ENCODE measurements at places on chromosomes 5 and 9.

- peak; percentile 38 for DNase-seq
Observed at GRCh38 chr5:142017832-142018427, 5.1 kb upstream of the GNPDA1 start.

DNA sequence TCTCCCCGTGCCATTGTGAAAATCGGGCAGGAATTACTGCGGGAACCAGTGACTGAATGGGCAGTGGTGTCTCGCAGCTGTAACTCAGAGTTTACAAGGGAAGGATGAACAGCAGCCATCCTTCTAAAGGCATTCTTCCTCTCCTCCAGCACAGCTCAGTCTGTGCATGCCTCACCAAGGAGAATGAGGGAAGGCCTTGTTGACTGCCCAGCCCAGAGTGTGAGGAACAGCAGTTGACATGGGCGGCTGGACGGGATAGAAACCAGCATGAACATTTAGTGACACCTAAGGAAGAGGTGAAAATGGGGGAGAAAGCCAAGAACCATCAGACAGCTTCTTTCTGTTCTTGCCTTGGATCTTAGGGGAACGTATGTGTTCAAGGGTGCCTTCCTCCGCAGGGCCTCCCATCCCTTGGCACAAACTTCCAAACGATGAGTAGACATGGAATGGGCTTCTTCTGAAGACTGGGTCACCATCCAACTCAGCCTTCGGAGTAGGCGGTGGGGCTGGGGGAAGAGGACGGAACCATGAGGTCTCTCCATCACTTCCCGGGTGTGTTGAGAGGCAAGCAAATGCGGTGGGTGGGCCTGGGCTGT is 887 bp upstream of the PDE8B start:
- DNase-seq: no peak

DNA sequence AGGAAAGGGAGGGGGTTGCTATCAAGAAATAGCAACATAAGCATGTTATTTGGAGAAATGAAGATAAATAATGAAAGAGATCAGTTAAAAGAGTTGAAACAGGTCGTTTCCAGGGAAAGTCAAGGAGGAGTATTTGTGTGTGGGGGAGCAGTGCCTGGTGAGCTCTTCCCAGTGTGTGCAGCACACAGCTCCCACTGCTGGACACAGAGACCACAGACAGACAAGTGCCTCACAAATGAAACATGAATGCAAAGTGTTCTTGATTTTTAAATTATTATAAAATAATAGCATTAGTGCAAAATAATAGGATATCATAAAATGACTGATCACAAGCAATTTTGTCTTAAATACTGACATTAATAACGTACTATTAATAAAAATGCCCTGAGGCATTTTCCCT is 40.8 kb downstream of the LIFR start:
- no peak for DNase-seq

GRCh38 chr9:83981126-83981871 is 694 bp downstream of the RMI1 start:
- peak; percentile 26 for DNase-seq

- no peak for DNase-seq
Observed at GRCh38 chr5:136149891-136150290, 17.2 kb downstream of the SMAD5 start.

GRCh38 chr9:1929134-1929533 is 86.0 kb upstream of the SMARCA2 start:
- DNase-seq: no peak

- no peak for DNase-seq
Observed at GRCh38 chr5:60340326-60340725, 359.6 kb downstream of the DEPDC1B start.

GRCh38 chr9:113690055-113690740 is 185.9 kb upstream of the ZNF618 start:
- no peak for DNase-seq

DNA sequence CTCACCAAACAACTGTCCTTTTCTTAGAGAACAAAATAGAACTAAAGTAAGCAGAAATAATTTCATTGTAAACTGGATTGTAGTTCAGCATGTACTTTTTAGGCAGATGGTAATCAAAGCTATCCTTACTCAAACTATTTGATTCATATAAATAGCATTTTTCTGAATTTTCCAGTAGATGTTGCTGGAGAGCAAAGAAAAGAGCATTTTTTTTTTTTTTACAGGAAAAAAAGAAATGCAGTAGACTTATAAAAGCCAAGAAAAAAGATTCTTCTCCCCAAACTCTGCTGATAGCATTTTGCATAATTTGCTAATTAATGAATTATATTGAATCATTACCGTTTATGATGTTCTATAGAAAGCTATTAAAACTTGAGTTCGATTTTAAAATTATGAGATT is 715.3 kb upstream of the WWC1 start:
- no peak for DNase-seq

GRCh38 chr5:173537228-173537627 is 79.2 kb downstream of the BOD1 start:
- DNase-seq: no peak

DNA sequence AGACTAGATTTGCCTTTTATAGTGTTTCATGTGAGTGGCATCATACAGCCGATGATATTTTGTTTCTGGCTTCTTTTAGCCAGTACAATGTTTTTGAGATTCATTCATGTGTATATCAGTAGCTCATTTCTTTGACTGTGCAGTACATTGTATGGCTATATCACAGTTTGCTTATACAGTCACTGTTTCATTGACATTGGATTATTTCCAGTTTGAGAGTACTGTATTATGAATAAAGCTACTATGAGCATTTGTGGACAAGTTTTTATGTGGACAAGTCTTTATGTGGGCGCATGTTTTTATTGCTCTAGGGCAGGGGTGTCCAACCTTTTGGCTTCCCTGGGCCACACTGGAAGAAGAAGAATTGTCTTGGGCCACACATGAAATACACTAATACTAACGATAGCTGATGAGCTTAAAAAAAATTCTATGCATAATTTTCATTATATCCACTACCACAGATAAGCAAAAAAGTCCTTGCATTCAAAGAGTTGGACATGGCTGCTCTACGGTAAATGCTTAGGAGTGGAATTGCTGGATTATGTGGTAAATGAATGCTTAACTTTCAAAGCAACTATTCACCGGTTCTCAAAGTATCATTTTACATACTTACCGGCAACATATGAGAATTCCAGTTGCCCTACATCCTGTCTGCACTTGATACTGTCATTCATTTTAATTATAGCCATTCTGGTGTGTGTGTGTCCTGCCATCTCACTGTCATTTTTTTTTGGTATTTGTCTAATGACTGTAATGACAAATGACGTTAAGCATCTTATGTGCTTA is 177.8 kb downstream of the RGS3 start:
- DNase-seq: no peak

DNA sequence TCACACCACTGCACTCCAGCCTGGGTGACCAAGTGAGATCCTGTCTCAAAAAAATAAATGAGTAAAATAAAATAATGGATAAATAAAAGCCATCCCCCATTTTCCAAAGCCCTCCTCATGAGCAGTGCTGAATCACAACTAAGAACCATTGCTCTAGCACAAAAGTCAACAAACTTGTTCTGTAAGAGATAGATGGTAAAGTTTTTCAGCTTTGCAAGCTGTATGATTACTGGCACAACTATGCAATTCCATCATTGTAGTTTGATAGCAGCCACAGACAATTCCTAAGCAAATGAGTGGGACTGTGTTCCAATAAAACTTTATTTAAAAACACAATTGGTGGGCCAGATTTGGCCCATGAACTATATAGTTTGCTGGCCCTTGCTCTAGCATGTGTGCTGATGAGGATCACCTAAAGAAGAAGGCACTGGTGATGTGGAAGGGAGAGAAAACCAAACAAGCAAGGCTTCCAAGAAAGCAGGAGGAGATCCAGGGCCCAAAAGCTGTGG is 64.6 kb downstream of the NEURL1B start:
- no peak for DNase-seq

DNA sequence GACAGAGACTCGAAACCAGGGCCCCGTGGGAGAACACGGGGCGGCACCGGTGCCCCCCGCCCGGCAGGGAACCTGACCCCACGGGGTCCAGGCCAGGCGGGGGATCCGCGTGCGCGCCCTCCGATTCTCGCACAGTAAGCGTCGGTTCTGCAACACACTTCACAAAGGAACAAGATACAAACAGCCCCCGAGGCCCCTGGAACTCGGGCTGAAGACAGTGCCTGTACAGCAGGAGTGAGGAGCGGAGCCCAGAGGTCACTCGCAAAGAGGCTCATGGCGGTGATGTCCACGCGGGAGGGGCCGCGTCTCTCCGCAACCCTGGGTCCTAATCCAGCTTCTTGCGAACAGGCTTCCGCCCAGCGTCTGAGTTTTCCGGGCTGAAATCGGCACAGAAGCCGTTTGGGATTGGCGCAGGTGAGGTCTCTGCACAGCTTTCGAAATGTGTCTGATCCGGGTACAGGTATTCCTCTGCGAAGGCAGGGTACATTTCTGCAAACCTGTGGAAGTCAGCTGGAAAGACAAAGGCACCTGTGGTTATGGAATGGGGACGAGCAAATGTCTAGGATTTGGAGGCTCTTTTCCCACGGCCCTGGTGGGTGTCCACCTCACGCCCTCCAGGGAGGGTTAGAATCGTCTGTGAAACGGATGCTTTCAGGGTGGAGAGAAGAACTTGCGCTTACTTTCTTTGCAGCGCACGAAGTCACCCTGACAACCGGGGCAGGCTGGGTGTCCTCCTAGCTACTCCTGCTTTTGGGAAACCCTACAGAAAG is 18.3 kb upstream of the SLC6A3 start:
- no peak for DNase-seq

DNA sequence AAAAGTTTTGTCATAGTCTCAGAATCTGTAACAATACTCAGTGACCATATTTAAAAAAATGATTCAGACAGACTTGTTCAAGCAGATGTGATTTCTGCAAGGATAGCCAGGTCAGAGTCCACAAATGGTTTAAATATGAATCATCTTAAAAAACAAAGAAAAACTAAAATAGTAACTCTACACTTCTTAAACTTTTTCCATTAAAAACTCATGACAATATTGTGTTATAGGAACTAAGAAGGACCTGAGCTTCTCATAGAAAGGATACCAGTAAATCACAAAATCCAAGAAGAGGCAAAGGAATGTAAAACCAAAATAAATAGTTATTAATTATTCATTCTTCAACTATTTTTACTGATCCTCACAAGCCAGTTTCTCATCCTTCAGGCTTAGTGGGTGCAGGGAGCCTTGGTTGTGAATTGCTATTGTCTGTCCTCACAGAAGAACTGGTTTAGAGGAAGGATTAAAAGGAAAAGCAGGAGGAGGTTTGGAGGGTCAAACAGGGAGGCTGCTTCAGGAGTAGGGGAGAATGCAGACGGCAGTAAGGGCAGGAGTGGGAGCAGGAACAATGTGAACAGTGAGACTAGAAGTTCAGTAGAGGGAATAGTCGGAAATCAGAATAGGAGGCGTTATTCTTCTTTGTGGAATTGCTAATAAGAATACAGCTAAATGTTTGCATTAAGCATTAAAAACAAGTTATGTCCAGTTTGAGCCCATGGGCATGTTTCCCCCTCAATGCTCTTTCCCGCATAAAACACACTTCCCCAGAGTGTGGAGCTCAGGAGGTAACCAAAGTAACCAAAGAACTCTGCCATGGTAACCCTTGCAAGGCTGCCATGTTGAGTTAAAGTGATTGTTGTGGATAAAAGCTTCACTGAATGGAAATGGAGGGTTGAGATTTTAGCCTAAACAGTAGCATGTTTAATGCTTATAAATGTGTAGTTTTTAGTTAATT is 110.7 kb downstream of the CCDC192 start:
- no peak for DNase-seq

DNA sequence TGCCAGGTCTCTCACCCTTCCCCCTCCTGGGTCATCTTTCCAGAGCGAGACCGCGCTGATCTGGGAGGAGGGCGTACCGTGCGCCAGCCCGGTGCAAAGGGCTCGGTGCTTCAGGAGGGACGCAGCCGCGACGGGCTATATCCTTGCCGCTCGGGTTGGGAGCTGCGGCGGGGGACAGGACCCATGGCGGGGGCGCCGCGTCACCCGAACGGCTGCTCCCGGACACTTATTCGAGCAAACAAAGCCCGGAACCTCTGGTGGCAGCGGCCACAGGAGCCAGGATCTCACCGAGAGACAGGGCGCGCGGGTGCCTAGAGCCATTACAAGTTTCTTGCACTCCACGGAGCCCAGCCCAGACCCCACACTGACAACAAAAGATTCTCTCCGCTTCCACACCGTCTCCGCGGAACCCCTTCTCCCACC is 1.3 kb downstream of the SEMA6A start:
- DNase-seq: no peak

DNA sequence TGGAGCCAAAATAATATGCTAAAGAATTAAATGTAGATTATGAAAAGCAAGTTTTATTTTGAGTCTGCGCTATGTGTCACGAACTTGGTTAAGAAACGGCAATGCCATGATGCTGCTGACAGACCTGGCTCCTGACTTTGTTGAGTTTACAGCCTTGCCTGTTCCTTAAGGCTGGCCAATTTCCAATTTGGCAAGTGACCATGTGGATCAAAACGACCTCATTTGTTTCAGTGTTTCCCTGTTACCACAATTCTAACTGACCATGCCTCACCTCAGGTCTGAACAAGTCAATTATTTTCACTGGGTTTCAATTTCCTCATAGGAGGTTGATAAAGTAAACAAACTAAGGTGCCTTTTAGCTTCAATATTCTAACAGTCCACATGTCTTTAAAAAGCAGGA is 461.4 kb downstream of the ZNF608 start:
- no peak for DNase-seq

GRCh38 chr5:53426878-53427277 is 53.6 kb upstream of the FST start:
- no peak for DNase-seq

GRCh38 chr5:72605632-72606031 is 98.4 kb upstream of the ZNF366 start:
- DNase-seq: no peak

DNA sequence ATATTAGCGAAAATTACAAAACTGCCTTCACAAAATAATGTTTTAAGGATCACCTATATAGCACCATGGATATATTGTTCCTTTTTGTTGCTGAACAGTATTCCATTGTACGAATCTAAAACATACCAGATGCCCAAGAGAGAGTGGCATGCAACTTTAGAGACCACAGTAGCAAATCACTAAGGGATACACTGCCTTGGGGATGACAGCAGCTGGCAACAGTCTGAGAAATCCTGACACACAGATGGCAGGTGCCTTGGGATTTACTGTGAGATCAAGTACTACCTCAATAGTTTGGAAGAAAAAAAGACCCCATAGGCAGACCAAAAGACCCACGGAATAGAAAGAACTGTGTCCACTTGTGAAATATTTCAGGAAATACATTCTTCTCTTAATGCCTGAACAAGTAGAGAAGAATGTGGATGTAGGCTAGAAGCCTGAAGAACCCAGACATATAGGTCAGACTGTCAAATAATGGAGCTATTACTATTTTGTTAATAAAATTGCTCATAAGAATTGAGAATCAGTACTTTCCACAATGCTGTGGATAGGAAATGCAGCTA is 53.4 kb downstream of the PLPP1 start:
- DNase-seq: no peak

GRCh38 chr5:127112347-127112864 is 39.1 kb upstream of the C5orf63 start:
- no peak for DNase-seq

All from CD4-positive, alpha-beta T cell treated with Interleukin-15 for 4 hours (primary cell).